ENCODE measurements at places on chromosomes 7 and 10.

DNA sequence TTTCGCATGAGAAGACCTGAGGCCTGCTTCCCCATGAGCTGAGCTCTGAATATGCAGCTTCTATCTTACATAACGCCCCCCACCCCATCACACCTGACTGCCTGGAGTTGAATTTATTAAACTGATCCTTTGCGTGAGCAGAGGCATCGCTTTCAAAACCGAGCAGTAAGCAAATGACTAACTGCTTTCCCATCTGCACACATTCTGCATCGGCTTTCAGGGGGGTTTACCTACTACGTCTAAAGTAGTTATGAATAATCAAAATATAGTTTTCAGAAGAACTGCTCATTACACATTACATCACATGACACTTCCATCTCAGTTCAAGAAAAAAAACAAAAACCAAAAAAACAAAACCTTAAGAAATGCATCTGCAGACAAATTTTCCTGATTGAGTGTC lies 54.7 kb upstream of the EGR2 start:
- DNase-seq = no peak

GRCh38 chr10:87505366-87506111 lies 846 bp downstream of the MINPP1 start:
- peak; percentile 6 for DNase-seq

DNA sequence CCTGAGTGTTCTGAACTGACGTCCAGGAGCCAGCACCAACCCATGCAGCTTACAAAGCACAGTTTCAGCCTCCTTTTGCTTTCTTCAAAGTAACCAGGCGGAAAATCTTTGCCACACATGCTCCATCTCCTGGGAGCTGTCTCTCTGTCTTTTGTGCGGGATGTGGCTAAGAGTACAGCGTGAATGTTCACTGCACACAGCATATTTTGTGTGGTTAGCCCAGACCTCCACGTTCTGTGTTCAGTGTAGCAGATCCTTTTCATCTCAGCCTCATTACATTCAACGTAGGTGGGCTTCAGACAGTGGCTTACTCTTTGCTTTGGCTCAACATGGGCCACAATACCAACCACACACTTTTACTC lies 200.8 kb downstream of the TNS3 start:
- no peak for DNase-seq

GRCh38 chr10:103932971-103933370 lies 15.0 kb upstream of the STN1 start:
- no peak for DNase-seq

DNA sequence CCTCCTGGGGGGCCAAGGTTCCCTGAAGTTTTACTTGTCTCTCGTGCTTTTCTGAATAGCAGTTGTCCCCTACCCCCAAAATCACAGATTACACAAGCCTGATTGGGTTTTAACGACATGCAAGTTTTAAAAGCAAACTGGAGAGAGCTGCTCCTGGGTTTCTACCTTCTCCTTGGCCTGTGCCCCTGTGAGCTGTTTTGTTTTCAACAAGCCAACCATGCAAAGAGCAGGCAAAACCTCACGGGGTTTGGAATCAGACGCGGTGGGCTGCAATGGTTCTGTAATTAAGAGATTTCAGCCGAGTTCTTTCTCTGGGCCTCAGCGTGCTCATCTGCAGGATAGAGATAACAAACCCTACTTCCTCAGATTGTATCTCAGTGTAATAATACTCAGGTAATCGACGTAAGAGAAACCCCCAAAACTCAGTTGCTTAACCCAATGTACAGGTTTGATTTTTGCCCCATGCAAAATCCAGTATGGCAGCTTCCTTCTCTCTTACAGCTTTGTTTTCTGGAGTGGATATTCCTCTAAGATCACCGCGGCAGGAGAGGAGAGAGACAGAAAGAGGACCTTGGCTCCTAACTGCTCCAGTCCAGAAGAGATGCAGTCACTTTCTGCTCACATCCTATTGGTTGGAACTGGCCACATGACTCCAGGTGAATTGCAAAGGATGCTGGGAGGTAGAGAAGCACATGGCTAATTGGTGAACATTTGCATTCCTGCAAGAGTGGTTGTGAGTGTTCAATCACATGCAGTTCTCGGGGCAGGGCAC lies 42.0 kb downstream of the MYL10 start:
- DNase-seq = no peak

Measured in activated gamma-delta T cell treated with anti-CD3 and anti-CD28 coated beads, Interleukin-2, amount 50 U/mL, for 16 hours (primary cell).